ENCODE measurements at places on chromosomes 7 and 10.
A peak's percentile ranks its signal among the peaks of the same experiment; 100 is the strongest.

GRCh38 chr7:835485-836401 is 3.5 kb downstream of the SUN1 start:
- DNase-seq: no peak

DNA sequence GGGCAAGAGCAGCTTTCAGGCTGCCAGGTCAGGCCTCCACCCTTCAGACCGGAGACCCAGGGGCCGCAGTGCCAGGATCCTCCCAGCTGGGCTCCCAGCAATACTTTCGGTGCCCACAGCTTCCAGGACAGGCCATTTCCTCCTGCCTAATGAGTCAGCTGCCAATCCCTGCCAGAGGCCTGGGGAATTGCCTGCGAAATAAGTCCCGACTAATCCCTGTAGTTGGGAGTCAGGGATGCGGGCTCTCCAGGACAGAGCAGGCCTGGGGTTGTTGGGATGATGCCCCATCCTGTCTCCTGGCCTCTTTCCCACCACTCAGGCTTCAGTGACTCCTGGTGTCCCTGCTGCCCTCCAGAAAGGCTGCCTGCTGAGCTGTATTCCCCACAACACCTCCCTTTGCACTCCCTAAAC is 143.5 kb upstream of the UNC5B start:
- no peak for DNase-seq

GRCh38 chr7:29588900-29589696 is 25.5 kb downstream of the PRR15 start:
- peak; percentile 55 for DNase-seq

GRCh38 chr7:87874066-87874465 is 2.1 kb downstream of the SLC25A40 start:
- DNase-seq: no peak

- no peak for DNase-seq
Measured at GRCh38 chr7:33842150-33842549, 63.2 kb upstream of the BMPER start.

DNA sequence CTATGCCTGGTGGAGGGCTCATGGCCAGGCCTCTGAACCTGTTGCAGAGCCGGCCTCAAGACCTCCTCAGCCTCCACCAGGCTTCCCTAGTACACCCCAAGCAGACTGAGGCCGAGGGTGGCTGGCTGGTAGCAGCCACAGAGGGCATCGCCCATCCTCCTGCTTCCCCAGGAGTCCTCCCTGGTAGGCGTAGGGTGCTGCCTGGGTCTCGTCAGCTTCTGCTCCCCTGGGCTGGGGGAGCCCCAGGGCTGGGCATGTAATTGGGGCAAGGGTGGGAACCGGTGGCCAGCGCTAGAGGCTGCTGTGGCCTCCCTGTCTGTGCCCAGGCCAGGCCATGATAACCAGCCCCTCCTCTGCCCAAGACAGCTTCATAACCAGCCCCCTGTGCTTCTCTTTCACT is 32.6 kb downstream of the TBATA start:
- DNase-seq: no peak

GRCh38 chr7:108059526-108059925 is 56.6 kb upstream of the LAMB1 start:
- DNase-seq: no peak

- DNase-seq: no peak
Measured at GRCh38 chr10:117005026-117005526, at the start of gene SHTN1. SHTN1 (minus strand) TSS chr10:117005187; CDS start chr10:117005079, 108 bp downstream.

DNA sequence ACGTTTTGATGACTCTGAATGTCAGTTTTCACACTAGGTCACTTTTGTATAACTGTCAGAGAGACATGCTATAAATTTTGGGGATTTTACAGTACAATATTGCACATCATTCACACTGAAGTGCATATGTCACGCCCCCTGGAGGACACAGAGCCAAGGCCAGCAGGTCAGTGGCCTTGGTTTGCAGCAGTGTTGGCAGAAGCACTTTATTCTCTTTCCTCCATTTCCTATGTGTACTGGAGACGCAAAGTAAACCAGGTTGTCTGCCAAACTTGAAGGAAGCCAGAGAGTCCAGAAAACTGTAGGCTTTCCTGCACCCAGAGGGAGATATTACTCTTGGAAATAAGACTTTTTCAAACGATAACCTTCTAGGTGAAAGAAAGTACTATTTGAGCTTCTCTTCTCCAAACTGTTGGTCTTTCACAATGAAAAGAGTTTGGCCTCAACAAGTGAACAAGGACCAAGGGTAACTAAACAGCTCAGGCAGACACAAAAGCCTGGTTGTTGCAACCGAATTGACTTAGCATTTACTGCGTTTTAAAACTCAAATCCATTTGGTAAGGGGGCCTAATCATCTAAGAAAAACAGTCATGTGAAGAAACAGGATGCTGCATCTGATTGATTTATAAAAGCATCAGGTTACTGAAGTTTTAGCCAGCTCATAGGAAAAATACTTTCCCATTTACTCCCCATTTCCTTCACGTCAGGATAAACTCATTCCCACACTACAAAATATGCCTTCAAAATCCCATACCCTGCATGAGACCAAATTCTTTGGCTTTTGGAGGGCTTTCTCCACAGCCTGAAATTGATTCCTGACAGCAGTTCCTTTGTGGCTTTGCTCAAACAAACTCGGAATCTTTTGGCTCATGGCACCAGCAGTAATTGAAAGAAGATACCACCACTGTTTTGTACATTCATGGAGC is 83.0 kb upstream of the SEC61G start:
- DNase-seq: no peak

DNA sequence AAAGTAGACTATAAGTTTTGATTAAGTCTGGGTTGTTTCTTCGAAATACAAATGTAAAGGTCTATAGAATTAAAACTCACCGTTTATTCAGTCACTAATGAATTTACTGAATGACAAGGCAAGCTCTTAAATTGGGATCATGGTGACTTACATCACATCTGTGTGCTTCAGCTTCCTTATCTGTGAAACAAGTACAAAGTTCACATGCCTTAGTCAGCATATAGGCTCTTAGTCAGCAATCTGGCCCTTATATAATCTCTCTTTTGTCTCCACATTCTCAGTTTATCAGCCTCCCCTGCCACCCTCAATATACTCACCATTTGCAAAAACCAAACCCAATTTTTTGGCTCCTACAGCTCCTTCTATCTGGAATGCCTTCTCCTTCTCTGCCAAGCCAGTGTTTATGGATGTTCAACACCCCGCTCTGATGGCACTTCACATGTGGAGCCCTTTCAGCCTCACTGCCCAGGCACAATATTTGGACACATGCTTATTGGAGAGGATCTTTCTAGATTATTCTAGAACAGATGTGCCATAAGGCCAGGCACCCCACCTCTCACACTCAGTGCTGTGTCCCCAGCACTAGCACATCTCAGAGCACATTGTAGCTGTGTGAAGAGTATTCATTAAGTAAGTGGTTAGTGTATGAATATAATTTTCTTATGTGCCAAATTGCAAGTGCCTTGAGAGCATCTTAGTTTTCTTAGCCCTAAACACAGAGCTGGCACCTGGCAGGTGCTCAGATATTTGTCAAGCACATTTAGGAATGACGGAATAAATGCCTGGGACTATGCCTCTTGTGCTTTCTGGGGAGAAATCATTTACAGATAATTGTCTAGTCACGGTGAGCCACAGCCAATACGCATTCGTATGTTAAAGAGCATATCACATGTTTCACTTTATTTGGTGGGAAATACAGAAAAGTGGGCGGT is 9.8 kb upstream of the LAMB1 start:
- peak; percentile 9 for DNase-seq
